ENCODE measurements at places on chromosomes 2 and 18.
A peak's percentile ranks its signal among the peaks of the same experiment; 100 is the strongest.

DNA sequence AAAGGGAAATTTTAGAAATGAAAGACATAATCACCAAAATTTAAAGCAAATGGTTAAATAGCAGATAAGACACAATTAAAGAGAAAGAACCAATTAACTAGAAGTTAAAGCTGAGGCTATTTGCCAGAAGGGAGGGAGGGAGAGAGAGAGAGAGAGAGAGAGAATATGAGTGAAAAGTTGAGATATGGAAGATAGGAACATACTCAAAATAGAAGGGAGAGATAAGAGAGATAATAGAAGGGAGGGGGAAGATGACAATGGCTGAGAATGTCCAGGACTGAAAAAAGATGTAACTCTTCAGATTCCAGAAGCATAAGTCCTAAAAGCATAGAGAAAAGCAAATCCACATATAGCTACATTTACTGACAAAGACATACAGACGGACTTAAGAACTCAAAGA, 17.1 kb upstream of the AAK1 start:
- H3K27me3 ChIP-seq: no peaks in the 10 kb centered on the region
- no peak overlapping the region for H3K4me3 ChIP-seq
- no peak overlapping the region for H3K27ac ChIP-seq
- H3K36me3 ChIP-seq: no peaks in the 10 kb centered on the region
- no peak for DNase-seq
- no peaks in the 10 kb centered on the region for H3K4me1 ChIP-seq

DNA sequence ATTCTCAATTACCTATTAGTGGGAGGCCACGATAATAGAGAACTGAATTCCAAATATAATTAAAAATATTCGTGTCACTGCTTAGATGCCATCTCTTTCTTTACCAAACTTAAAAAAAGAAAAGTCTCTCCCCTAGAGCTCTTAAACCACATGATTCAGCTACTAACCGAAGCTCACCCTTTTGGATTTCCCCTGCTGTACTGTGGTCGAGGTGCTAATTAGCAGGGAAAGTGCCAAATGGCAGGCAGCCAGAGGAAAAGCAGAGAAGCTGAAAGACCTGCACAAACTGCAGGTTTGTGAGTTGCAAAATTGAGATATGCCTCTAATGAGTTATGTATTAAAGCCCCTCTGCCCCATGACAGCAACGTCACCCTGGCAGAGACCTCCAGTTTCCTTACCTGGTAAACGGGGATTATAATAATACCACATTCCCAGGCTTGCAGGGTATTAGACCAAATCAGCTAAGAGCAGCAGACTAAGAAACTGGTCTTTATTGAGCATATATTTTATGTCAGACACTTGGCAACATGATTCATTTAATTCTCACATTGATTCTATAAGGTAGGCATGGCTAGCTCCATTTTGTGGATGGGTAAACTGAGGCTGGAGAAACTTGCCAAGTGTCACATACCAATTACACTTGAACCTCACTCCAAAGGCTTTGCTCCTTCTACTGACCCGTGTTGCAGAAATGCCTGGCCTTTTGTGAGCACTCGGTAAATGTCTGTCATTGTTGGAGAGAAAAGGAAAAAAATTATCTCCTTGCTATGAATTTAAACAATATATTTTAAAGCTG, 259.7 kb downstream of the LPIN1 start:
- DNase-seq: no peak
- H3K27ac ChIP-seq: no peak overlapping the region
- no peaks in the 10 kb centered on the region for H3K27me3 ChIP-seq
- H3K4me1 ChIP-seq: no peaks in the 10 kb centered on the region
- H3K36me3 ChIP-seq: no peaks in the 10 kb centered on the region
- no peak overlapping the region for H3K4me3 ChIP-seq

DNA sequence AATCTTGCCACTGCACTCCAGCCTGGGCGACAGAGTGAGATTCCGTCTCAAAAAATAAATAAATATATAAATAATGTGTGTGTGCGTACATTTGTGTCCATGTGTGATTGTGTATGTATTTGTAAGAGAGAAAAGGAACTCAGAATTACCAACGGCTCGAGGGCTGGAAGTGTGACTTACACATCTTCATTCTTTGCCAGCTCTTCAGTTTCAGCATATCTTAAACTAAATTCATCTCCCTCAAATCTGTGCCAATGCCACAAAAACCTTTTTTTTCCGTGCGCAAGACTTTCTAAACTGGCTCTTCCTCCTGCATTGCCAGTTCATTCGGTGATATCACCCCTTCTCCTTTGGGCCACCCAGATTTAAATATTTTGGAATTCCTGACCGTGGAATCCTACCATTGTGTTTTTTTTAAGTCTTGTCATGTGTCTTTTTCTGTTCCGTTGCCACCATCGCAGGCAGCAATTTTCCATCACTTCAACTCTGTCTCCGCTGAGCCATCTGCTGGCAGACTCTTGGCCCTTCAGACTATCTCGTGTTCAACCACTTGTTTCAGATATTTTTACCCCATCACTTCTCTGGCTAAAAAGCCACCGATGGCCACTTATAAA, 77.0 kb upstream of the ZNF532 start:
- no peak overlapping the region for H3K4me3 ChIP-seq
- H3K4me1 ChIP-seq: peaks cover 50% of the 10 kb centered on the region
- no peaks in the 10 kb centered on the region for H3K36me3 ChIP-seq
- no peak overlapping the region for H3K27ac ChIP-seq
- no peak for DNase-seq
- no peaks in the 10 kb centered on the region for H3K27me3 ChIP-seq

DNA sequence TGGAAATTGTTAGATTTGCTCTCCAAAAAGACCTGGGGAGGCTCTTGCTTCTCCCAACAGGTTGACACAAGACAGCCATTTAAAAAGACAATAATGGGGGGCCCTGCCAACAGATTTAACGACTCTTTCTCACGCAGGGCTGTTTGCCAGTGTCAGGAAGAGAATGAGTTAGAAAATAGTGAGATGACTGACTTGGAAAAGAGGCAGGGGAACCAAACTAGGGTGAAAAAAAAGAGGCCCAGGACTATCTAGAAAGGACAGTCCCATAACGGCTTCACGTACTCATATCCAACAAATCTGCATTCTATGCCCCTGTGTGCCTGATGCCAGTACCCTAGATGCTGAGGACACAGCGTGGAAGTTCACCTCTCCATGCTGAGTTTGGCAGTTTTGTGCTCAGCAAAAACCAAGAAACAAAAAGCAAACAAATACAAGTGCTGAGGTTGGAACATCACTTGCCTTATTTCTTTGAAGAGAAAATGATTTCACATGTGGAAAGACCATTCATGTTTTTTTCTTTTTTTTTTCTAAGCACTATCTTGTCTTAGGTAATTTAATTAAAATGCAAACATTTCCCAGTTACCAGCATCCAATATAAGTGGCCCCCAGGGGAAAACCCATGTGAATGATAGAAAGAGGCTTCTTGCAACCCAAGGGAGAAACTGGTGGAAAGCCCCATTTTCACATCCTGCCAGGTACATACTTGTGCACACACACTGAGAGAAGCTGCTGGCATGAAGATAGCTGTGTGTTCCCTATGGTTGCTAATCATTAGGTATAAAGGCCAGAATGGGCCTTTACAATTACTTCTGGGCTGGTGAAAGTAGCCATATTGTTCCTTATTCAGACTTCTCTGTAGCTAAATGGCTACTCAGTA, 10.6 kb upstream of the WIPF1 start:
- no peaks in the 10 kb centered on the region for H3K27me3 ChIP-seq
- peak overlapping the region; percentile 27 for H3K27ac ChIP-seq
- no peak overlapping the region for H3K4me3 ChIP-seq

- H3K4me3 ChIP-seq: no peak overlapping the region
- no peak for DNase-seq
- H3K27me3 ChIP-seq: peaks cover 24% of the 10 kb centered on the region
- no peak overlapping the region for H3K27ac ChIP-seq
- no peaks in the 10 kb centered on the region for H3K36me3 ChIP-seq
These were observed 144.6 kb upstream of the SATB2 start for GRCh38 chr2:199602271-199602895.

DNA sequence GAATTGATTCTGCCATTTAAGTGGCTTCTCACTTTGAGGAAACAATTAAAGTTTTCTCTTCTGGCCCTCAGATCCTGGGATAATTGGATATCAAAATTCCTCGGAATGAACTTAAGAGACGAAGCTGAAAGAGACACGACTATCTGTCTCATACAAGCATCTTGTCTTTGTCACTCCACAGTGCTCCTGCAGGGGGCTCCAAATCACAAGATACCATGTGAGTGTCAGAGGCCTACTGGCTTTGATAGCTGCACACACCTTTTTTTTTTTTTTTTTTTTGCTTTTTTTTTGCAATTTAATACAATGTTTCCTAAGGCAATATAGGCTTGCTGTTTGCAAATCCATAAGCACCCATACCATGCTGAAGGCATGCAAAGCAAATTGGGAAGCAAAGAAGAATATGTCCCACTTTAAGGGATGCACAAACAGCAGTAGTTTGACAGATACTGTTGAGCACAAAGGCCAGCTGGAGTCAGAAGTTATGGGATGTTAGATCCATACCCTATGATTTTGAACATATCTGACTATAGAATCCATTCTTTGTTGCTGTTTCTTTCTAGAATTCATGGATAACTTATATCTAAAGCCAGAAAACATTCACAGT, 109.0 kb upstream of the CBLN2 start:
- H3K36me3 ChIP-seq: no peaks in the 10 kb centered on the region
- H3K4me3 ChIP-seq: no peak overlapping the region
- H3K4me1 ChIP-seq: no peaks in the 10 kb centered on the region
- no peak overlapping the region for H3K27ac ChIP-seq
- no peak for DNase-seq

DNA sequence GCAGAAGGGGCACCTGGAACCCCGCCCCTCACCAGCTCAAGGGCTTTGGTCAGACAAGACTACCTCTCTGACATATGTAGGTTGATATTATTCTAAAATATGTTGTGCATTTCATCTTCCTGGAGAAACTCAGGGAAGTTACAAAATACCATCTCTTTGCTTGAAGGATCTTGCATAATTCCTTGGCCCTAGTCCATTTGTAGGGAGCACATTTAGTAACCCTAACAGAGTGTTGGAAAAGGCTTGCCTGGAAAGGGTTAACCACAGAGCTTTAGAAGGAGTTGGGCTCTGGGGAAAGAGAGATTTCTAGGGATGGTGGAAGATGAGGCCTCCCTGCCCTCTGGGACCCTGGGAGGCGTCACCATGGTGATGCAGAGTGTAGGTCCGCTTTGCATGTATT, 143.0 kb upstream of the SLC1A4 start:
- no peaks in the 10 kb centered on the region for H3K27me3 ChIP-seq
- no peak overlapping the region for H3K27ac ChIP-seq
- no peaks in the 10 kb centered on the region for H3K4me1 ChIP-seq
- no peaks in the 10 kb centered on the region for H3K36me3 ChIP-seq
- H3K4me3 ChIP-seq: no peak overlapping the region

DNA sequence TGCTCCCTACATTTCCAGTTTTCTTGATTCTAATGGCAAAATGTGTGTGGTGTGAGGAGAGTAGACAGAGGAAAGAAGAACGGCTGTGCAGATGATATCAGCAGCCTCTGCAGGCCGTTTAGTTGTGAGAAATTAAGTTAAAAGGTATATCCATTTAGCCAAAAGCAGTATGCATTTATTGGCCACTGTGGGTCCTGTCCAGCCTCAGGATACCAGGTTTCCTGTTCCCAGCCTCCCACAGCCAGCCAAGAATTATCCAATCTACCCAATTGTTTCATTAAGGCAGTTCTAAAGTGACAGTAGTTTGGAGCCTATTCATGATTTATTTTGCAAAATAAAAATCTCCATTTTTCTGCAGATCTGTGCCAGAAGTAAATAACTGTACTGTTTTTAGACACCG, 107.5 kb downstream of the TMEM18 start:
- peaks cover 23% of the 10 kb centered on the region for H3K4me1 ChIP-seq
- no peaks in the 10 kb centered on the region for H3K36me3 ChIP-seq
- no peak overlapping the region for H3K4me3 ChIP-seq
- no peak for DNase-seq
- no peak overlapping the region for H3K27ac ChIP-seq

DNA sequence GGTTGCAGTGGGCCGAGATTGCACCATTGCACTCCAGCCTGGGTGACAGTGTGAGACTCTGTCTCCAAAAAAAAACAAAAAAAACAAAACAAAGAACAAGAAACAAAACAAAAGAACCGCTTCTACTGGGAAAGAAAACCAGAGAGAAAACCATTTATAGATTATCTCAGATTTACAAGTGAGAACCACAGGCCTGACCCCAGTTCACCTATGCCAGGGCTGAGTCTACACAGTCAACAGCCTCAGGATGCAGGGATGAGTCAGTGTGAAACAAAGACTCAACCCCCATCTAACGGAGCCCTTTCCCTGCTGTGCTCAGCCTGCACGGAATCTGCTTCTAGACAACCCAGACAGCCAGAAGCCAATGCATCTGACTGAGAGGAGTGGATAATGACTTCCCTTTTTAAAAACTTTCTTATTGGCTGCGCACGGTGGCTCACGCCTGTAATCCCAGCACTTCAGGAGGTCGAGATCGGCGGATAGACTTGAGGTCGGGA, 25.5 kb upstream of the YWHAQ start:
- H3K4me1 ChIP-seq: no peaks in the 10 kb centered on the region
- peaks cover 5% of the 10 kb centered on the region for H3K27me3 ChIP-seq
- no peaks in the 10 kb centered on the region for H3K36me3 ChIP-seq
- DNase-seq: no peak

DNA sequence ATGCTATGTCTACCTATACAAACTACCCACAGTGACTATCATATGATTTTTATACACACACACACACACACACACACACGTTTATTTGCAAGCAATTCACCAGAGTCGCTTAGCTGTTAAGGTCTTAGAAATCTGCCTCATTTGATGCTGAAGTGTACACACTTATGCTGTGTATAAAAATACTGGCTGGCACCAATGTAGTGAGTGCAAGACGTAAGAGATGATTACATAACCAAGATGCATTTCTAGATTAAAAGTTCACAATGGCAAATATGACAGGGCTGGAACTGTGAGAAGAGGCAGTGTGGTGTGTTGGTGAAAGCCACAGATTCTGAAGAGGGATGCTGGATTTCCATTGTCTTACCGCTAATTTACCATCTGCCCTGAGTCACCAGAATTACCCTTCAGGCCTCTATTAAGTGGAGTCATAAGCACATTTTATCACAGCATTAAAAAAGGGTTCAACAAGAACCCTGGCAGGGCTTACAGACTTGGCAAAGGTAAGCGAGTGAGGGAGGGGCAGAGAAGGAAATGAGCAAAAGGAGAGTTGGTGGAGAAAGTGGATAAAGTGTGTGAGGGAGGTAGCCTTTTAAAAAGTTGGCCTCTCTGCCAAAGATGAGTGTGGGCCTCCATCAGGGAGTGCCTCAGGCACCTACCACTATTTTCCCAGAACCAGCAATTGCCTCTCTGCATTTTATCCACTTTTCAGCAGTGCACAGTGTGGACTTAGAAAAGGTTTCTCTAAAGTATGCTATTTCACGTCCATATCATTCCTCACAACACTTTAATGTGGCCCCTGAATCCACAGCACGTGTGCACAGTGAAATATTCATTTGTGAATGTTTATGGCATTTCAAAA, 21.5 kb downstream of the MEIS1 start:
- DNase-seq: no peak
- H3K27me3 ChIP-seq: no peaks in the 10 kb centered on the region
- H3K4me1 ChIP-seq: no peaks in the 10 kb centered on the region

DNA sequence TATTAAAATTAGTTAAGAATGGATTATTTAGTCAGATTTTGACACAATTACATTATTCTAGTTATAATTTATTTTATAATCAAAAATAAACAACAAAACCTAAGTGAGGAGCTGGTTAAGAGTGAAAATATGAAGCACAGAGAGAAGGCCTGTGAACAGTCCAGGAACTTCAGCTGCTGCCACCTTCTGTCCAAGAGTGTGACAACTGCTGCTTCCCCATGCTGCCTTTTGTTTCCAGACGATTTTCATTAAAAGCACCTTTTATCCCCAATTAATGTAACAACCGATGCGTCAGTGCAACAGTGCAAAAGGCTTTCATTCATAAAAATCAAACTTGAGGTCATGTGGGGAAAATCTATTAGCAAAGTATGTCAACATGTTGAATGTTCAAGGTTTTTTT, 363.6 kb downstream of the CTNNA2 start:
- no peaks in the 10 kb centered on the region for H3K4me1 ChIP-seq
- no peaks in the 10 kb centered on the region for H3K36me3 ChIP-seq
- DNase-seq: no peak
